ENCODE measurements at places on chromosomes 1 and 21.

DNA sequence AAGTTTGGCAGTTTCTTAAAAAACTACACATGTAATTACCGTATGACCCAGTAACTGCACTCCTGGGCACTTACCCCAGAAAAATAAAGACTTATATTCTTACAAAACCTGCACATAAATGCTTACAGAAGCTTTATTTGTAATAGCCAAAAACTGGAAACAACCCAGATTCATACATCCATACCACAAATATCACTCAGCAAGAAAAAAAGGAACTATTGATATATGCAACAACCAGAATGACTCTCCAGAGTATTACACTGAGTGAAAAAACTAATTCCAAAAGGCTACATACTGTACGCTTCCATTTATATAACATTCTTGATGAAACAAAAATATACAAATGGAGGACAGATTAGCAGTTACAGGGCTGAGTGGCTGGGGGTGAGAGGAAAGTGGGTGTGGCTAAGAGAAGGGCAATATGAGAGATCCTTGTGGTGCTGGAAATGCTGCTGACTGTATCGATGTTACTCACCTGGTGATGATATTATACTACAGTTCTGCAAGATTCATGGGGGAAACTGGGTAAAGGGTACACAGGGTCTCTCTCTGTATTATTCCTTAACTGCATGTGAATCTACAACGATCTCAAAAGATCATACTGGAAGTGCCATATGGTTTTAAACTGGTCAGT, 96.0 kb upstream of the GNG4 start:
- DNase-seq, result no peak

DNA sequence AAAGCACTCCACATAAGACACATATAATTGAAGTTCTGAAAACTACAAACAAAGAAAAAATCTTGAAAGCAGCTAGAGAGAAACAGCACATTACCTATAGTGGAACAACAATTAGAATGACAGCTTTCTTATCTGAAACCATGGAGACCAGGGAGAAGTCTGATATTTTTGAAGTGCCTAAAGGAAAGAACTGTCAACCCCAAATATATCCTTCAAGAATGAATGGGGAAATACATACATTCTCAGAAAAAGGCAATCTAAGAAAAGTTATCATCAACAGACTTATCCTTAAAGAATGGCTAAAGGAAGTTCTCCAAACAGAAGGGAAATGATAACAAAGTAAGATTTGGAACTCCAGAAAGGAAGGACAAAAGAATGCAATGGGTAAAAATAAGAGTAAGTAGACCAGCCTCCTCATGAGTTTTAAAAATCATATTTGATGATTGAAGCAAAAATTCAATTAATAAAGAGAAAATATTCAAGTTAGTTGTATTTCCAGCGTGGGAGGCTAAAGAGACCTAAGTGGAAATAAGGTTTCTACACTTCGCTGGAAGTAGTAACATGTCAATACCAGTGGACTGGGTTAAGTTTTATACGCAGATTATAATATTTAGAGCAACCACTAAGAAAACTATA, 170.8 kb upstream of the SAMSN1 start:
- DNase-seq, result no peak

GRCh38 chr1:33872683-33873082, 8.8 kb downstream of the HMGB4 start:
- DNase-seq, result no peak

DNA sequence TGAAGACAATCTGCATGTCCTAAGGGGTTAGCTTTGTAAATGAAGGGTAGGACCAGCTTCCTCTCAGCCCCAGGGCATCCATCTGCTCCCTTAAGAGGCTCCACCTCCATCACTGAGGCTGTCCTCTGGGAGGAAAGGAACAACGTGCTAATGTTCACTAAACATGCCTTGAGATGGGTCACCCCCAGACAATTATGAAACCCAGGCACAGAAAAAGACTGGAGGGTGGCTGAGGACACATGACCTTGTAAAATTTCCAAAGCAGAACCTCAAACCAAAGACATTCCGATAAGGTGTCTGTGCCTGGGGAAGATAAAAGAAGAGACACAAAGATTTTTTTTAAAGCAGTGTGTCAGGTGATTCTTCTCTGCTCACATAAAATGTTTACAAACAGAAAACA, 37.6 kb upstream of the ZNF124 start:
- peak; percentile 10 for DNase-seq

GRCh38 chr1:205616563-205617293, 15.1 kb downstream of the ELK4 start:
- DNase-seq, result no peak

DNA sequence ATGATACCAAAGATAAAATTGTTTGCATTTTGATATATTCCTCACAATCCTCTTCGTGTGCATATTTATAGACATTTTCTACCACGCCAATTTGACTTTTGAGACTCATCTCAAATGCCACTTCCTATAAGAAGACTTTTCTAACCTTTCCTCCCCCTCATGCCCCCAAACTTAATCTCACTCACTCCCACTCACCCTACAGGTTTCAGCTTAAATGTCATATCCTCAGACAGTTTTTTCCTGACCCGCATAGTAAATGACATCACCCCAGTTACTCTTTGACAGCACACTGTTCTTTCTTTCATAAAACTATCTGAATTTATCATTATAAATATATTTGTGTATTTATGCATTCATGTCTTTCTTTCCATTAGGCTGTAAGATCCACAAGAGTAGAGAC, 29.6 kb upstream of the RGS8 start:
- DNase-seq, result no peak

DNA sequence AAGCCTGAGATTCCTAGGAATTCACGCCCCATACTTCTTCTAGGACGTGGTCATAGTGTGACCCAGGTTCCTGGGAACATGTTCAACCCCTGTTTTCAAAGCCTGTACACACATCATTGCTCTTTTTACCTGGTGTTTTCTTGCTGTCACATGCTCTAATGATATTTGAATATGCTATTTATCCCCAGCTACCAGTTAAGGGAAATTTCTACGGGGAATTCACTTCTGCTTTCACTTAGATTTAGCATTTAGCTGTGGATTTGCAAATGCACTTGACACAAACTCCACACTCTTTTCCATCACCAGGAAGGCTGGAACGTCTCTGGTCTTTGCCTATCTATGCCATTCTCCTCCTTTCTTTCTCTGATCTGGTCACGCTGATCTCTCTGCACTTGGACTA, 11.3 kb upstream of the SAMSN1 start:
- no peak for DNase-seq

DNA sequence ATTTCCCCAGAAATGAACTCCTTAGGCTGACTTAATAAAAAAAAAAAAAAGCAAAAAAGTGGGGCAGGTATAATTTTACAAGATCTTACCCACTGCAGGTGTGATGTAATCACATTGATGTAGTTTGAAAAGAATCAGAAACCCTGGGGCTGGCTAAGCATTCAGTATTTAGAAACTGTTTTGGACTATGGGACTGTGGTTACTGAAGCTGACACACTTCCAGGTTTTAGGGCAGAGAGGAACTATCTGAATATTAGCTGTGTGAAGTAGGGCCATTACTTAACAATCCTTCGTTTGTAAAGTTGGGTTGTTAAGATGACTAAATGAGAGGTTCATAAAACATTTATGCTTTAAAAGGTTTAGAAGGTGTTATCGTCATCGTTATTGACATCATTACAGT, 165.3 kb downstream of the FASLG start:
- DNase-seq, result no peak

DNA sequence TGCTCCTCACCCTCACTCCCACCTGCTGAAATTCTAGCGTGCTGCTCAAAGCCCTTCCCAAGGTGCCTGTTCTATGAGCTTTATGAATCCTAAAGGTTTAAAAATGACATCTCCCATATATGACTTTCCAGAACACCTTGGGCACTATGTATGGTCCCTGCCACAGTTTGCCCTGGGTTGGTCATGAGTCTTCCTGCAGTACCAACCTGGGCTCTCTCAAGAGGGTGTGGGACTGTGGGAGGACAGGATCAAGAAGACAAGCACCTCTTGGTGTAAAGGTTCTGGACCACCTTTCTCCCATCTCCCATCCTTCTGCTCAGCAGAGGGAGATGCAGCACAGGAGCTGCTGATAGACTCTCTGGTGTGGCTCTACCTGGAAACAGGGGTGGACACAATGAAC, 134.1 kb downstream of the FCRL5 start:
- no peak for DNase-seq

DNA sequence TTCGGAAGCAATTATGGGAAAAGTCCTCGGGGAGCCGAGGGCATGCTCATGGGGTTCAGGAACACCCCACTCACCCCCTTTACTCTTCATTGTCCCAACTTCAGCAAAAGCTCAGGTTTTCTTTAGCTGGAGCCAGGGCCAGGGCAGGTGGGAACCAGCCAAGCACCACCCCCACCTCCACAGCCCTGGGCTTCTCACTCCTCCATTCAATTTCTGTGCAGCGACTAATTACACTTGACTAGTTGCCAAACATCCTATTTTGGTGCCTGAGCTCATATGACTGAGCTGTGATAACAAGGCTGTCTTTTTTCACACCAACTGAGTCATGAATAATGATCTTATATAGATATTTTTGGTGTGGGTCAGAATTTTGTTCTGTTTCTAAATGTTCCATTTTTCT, 257.2 kb upstream of the AJAP1 start:
- no peak for DNase-seq

DNA sequence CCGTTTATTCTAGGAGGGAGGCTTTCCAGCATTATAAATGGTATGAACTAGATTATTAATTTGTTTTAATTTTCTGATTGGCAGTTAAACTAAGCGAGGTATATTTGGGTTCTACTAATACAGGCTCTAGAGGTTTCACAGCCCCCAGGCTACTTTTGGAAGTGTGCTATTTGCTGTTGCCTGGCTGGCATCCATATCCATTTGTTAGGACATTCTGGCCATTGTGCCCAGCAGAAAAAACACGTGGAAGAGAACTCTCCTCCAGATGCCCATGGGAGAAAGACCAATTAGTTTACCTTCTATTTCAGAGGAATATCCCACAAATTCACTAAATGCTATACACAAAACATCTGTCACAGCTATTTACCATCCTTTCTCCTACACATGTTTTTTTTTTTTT, 29.3 kb downstream of the MACO1 start:
- DNase-seq, result no peak

DNA sequence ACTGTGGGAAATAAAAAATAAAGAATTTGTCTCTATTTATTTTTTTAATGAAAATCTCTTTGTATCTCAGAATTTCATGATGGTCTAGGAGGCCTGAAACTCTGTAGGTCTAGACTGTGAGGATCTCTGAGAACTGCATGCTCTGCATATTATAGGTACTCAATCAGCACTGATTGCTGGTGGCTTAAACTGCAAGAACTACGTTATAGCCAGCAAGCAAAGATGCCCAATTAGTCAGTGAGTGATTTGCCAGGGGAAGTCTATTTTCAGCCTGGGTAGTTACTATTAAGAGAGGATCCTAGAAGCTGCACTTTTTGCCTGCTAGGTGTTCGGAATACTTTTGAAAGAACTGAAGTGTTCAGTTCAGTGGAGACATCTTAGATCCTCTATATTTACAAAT, 87.4 kb downstream of the GPR52 start:
- no peak for DNase-seq

DNA sequence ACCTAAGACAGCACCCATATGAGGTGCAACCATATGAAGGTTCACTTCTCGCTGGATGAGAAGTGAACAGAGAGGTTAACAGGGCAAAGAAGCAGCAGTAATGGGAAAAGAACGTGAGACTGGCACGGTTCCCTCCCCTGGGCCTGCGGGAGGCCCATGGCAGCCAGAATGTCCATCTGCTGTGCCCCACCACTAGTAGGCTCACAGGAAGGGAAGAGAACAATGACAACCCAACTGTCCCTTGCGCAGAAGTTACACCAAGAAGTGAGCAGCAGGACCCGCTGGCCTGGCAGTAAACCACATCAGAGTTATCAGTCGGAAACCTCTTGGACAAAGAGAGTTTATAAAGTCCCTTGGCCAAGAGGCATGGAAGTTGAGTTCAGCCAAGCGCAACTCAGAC, 11.3 kb downstream of the HIVEP3 start:
- peak; percentile 69 for DNase-seq

DNA sequence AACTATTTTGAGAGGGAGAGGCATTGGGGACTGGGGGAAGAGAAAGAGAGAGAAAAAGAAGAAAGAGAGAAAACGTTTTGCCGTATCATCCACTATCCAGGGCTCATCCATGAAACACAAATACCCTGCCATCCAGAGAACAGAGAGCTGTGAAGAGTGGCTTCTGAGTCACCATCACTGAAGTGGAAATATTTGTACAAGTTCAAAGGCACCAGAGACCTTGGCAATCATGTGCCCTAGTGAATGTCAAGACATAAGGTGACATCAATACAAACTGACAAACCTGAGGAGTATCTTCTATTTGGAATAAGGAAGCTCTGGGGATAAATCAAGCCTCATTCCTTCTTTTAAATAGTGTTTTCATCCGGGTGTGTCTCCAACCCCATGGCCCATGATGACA, 197.2 kb upstream of the PROX1 start:
- DNase-seq, result no peak

- DNase-seq, result no peak
Observed at GRCh38 chr1:113850127-113850796, 21.2 kb downstream of the PTPN22 start.

DNA sequence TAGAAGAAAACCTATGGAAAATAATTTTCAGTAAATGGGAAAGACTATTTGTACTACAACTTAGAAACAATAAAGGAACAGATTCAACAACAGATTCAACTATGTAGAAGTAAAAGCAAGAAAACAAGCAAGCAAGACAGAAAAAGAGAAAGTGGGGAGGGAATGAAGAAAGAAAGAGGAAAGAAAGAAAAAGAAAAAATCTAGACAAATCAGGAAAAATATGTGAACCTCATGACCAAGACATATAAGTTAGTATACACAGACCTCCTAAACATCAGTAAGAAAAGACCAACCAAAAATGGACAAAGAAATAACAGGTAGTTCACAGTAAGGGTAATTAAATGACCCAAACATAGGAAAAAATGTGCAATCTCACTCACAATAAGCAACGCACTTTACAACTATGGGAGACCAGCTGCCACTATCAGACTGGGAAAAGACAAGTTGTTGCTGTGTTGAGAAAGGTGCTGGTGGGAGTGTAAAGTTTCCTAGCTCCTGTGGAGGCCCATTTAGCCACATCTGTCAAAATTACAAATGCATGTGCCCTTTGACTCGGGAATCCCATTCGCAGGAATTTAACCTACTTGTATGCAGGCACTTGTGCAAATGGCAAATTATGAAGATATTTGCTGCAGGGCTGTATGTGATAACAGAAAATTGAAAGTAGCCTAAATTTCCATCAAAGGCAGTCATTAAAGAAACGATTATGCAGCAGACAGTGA, 13.9 kb upstream of the MAP3K21 start:
- no peak for DNase-seq

DNA sequence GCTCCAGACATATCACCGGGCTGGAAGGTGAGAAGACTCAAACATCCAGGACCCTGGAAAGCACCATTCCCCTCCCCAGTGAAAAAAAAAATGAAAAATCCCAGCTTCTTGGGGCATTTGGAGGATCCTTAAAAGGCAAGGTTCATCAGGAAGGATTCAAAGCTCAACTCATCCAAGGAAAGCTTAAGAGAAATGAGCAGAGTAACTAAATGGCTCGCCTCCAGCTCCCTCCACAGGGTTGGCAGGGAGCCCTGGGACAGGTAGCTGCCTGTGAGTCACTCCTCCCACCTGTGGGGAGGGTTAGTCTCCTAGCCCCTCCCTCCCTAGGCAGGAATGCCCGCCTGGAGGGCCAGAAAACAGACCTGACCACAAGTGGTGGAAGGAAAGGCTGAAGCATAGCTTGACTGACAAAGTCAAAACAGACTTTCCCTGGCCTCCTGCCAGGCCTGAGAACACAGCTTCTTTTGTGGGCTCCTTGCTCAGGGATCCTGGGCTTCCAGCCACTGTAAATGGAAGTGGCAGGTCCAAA, 712 bp upstream of the LAMB3 start:
- peak; percentile 11 for DNase-seq

- no peak for DNase-seq
Observed at GRCh38 chr1:203121186-203122015, 6.1 kb upstream of the ADORA1 start.

GRCh38 chr1:115507901-115508300, 133.9 kb upstream of the VANGL1 start:
- DNase-seq, result no peak
